ENCODE measurements at places on chromosomes 6 and 20. TPM values are rescaled to one million over a fixed set of nuclear protein-coding genes. Genes with fewer than 3 reads are reported as not detected.

DNA sequence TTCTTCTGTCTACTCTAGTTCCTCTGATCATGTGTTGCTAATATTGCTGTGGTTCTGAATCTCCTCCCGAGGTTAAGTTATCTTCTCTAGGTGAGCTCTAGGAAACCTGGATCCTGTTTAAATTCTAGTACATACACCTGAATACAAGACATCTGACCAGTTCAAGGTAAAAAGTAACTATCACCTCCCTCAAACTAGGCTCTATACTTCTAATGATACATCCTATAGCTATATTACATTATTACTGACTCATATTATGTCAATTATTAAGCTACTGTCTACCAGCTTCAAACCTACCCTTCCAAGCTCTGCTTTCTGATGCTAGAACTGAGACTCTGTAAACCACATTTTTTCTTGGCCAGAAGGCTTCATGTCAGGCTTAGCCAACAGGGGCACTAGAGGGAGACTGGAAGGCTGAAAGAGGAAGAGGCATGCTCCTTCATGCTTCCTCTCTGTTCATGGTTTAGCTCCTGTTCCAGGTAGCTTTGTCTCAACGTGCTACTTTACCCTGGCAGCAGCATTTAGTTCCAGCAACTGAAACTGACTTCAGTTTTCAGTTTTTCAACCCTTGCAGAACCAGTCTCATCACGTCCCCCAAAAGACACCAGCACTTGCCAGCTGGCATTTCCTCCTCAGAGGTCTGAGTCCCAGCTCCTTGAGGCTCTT is 148.4 kb upstream of the TOP1 start:
- DNase-seq, result no peak

GRCh38 chr6:110661414-110661813 is 153.9 kb downstream of the CDK19 start:
- no peak for DNase-seq

DNA sequence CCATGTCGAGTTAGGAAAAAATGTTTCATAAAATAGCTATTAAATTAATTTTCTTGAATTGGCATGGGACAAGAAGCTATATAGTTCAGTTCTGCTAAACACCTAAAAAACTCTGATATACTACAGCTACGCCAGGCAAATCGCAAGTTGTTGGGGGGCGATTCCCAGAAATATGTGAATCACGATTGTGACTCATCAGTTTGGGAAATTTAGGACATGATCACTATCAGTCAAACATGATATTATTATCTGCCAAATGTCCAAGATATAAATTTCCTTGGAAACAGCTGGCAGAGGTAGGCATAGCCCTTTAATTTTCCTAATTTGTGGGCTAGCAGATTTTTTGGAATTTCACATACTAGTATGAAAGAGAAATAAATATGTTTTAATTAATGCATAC is 123.6 kb downstream of the ATXN1 start:
- no peak for DNase-seq

DNA sequence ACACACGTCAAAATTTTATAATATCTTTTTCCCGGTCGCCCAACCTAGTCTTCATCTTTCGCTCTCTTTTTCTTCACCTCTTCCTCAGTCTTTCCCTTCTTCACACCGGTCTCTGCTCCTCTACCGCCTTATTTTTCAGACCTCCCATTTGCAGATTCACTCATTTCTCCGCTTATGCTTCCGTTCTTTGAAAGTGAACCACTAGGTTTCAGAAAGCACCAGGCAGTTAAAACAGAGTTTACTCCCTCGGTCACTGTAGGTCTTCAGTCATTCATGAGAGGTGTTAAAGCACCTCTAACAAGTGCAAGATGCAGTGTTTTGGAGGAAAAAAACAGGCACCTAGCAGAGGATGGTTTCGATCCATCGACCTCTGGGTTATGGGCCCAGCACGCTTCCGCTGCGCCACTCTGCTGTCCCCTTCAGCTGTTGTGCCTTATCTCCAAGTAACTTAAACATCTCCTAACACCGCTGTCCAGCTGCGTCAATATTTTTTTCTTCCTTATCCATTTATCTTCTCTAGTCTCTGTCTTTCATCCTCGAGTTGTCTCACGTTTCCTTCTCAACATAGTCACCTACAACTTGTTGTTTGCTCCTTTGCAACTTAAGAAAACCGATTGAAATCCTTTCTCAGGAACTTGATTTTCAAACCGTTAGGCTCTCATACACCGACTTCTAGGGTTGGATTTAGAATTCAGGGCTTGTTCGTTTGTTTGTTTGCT is 119.7 kb upstream of the ZNF184 start:
- DNase-seq, result no peak

DNA sequence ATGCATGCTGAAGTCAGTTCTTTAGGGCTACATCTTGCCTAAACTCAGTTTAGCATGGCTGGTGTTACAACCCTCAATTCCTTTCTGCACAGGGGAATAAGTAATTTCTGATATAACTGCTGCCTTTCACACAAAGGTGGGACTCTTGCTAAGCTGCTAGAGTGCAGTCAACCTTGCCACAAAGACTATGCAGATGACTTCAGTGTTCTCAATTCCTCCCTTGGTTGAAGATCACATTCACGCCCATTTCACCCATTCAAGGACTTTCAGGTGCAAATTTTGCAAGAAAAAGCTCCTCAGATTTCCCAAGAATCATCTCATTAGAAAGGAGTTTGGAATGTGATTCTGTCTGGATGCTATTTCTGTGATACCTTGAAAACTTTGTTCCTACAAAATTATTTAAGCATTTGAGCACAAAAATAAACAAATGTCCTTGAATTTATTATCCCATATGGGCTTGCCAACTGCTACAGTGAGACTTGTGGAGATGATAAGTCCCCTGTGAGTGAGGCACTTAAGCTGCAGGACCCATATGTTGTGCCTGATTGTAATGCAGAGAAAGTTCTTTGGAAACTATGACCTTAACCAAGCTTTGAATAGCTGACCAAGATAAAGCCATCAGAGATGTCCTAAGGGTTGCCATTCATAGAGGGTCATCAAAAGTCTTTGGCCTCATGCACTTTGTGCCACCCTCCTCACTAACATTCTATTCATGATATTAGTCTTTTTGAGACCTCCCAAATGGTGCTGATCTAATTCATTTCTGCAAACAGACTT is 111.8 kb downstream of the PLCB4 start:
- DNase-seq, result no peak

- no peak for DNase-seq
Measured at GRCh38 chr6:131631625-131632289, 3.7 kb upstream of the MED23 start.

GRCh38 chr6:53315086-53315724 is 33.5 kb downstream of the ELOVL5 start:
- no peak for DNase-seq

GRCh38 chr6:4561773-4562400 is 214.3 kb upstream of the CDYL start:
- no peak for DNase-seq

- no peak for DNase-seq
Measured at GRCh38 chr6:34234667-34235306, 1.9 kb upstream of the HMGA1 start.

- DNase-seq, result no peak
Measured at GRCh38 chr6:116616737-116617053, 416 bp downstream of the RSPH4A start.

- no peak for DNase-seq
Measured at GRCh38 chr6:35357677-35358076, 15.3 kb downstream of the PPARD start.

- no peak for DNase-seq
Measured at GRCh38 chr20:47111576-47111975, 216.9 kb downstream of the EYA2 start.

DNA sequence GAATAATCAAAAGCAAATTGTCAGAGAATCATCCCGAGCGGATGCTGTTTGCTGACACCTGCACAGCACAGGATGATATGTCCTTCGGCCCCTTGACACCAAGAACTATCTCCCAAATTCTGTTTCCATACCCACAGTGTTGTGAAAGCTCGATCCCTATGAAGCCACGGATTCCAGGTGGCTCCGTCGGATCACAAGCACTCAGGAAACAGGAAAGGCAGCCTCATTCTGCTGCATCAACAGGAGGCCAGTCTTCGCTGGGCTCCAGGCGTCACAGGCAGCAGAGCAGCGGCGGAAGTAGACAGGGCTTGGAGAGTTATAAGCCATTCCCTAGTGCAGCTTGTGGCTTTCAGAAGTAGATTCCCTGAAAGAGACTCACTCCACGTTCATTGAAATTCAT is 342.3 kb downstream of the C6orf118 start:
- no peak for DNase-seq

GRCh38 chr6:150894191-150894744 is 28.8 kb downstream of the MTHFD1L start:
- DNase-seq, result no peak

DNA sequence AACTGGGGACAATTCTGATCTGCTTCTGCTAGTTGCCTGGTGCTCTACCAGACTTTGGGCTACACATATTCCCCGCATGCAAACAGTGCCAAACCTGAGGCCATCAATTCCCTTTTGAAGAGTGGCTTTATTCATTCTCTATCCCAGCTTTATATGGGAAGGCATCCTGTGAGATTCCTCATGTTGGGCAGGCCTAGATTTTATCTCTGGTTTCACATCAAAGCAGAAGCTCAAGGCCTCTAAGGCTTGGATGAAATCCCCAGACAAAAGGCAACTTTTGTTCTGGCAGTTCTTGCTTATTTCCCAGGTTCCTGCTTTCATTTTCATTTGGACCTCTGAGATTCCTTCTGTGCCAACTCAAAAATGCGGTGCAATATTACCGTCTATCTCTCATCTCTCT is 648.8 kb downstream of the QKI start:
- DNase-seq, result no peak

DNA sequence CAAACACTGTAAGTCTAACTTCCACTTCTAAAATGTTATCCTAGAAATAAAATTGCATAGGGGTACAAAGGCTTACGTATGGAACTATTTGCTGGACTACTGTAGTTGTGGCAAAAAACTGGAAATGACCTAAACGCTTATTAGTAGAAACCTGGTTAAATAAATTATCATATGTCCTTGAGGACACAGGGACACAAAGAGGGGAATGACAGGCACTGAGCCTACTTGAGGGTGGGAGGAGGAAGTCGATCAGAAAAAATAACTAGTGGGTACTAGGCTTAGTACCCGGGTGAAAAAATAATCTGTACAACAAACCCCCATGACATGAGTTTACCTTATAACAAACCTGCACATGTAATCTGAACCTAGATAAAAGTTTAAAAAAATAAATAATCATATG is 28.4 kb downstream of the BCAS1 start:
- no peak for DNase-seq

PPP1R16B gene
- total RNA-seq, result 6.4 TPM

NPBWR2 gene
- total RNA-seq, result not detected

PRKN gene
- total RNA-seq, result 4.9 TPM

SS18L1 gene
- 25.3 TPM for total RNA-seq

DZANK1 gene
- total RNA-seq, result 2.9 TPM

ADGRF5 gene
- total RNA-seq, result 10.3 TPM

All from vagina (tissue), 2 donors.